ENCODE measurements at places on chromosomes 6 and 20.
A peak's percentile ranks its signal among the peaks of the same experiment; 100 is the strongest.

DNA sequence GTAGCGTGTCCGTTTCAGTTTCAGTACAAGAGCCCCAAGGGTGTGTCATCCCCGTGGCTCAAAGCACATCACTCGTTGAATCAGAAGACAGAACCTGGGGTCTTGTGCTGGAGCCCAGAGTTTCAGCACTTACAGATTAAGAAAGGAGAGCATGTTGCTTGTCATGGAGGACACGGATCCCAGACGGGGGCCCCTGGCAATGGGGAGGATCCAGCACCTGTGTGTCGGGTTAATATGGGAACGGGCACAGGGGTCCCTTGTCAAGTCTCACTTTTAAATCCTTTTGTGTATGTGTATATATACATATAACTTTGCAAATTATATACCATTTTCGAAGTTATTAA, 23.4 kb downstream of the THBS2 start:
- no peak for DNase-seq

- DNase-seq: no peak
Measured at GRCh38 chr6:8562125-8562524, 126.8 kb upstream of the SLC35B3 start.

DNA sequence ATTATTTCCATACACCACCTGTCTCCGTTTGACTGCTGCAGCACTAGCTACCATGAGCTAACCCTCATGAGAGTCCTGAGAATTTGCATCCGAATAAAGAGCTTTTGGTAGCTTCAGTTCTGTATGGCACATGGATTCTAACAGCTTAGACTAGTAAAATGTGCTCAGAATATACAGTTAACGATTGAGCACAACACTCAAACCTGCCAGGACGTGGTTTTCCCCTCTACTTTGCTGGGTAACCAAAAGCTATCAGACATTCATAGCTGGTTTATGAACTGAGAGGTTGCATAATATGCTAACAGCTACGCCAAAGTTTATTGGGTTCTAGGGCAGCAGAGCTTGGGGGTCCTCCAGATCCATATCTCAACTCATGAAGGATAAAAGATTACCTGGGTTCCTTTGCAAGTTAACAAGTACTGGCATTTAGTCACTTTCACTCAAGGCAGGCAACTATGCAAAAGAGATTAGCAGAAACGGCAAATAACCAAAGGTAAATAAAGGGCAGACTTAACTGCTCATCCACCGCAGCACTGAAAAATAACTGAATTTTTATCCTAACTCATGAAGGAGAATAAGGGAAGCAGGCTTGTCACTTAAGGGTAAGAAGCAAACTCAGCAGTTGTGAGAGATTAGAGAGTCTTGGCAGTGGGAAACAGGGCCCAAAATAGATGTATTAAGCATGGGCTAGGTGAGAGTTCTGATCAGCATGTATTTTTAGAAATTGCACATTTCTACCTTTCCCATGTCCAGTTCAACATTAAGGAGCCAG, 29.4 kb downstream of the NUDT3 start:
- DNase-seq: no peak

DNA sequence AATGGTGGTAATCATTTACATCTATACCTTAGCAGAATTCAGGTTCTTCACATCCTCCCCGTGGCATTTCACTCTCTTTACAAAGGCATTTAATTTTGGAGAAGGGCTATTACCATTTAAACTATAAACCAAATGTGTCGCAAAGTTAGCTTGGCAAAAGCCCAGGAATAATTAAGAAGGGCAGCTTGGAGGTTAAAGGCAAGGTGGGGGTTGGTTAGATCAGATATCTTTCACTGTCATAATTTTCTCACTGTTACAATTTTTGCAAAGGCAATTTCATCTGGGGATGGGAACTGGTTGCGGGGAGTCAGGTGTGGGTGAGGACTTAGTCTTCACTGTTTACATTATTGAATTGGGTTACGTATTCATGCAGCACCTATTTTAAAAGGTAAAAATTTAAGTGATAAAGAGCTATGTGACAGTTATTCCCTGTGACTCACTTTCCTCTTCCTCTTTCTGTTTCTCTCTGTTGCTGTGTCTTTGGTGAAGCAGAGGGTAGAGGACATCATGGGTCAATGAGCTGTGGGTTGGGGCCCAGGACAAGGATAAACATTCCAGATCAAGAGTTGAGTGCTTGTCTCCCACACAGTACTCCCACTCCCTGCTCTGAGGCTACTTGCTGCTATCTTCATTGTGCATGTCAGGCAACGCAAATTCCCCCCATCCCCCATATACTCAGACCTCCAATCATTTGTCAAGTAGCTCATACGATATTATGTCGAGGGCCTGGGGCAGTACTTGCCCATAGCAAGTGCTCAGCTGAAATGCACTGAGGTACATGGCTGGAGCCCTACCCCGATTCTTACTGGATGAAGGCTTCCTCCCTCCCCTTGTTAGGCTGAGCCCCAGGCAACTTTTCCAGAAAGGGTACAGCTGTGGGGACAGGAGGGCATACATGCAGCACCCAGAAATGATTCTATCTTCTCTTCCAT, 223.1 kb upstream of the MYLIP start:
- DNase-seq: no peak

DNA sequence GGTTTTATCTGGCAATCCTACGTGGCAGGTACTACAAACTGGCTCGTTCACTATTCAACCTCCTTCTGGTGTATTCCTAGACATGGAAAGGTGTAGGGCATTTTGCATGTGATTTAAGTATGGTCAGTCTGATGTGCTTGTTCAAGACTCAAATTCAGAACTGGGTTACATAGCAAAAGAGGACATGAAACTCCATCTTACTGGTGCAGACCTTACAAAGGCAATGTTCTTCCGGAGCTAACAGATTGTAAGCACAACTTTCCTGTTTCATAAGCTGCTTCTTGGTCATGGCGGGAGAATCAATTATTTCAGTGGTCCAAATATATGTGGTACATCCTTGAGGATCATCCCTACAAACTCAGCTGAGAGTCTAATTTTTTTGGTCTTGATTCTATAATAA, 703.4 kb downstream of the EPM2A start:
- no peak for DNase-seq

DNA sequence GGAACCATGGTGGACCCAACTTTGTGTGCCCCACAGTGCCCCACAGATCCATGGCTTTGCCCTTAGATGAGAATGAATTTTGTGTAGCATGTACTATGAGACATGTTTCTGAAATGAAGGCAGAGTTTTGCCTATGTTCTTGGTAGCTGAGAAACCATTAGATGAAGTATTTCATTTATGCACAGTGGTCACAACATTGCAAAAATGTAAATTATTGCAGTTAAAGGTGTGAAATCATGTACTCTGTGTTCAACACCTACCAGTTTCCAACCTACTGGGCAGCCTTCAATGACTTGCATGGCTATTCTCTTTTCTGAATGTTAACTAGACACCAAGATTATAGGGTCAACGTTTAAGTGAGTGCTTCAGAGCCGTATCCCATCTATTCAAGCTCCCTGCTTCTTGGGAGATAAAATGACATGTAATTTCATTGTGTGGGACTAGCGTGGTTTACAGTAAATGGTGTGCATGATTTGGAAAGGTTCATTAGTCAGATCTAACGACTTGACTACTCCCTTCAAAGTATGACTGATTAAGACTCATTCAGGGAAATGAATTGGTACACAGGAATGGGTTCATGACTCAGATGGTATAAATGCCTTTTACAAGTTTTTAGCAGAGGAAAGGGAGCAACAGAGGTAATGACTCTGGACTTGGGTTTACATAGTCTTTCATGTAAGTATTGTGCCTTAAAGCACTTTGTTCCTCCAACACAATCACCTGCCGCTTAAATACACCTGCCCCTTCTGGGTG, 106.1 kb upstream of the AKIRIN2 start:
- DNase-seq: no peak

GRCh38 chr20:50456452-50457324, 53.5 kb upstream of the PTPN1 start:
- DNase-seq: no peak

DNA sequence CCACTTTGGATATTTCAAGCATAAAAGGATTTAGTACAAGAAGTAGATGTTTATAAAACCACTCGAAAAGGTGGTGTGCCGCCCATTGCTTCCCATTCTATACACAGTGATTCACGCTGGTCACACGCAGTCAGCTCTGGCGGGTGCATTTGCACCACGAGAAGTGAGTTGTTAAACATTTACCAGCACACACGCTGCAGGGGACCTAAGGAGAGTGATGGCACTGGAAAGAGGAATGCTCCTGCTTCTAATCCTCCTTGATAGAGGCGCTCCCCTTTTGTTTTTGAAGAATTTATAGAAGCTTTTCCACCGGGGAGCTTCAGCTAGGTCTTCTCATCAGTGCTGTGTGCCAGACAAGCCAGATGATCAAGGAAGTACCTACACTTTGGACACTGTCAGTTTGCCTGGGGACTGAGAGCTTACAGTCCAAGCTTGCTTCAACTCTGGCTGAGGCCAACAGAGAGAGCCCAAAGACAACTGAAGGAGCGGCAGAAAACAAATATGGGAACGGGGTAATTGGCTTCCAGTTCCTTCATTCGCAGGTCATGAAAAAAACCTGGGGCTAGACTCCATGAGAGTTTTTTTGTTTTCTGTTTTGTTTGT, 31.2 kb downstream of the MUC22 start:
- no peak for DNase-seq

DNA sequence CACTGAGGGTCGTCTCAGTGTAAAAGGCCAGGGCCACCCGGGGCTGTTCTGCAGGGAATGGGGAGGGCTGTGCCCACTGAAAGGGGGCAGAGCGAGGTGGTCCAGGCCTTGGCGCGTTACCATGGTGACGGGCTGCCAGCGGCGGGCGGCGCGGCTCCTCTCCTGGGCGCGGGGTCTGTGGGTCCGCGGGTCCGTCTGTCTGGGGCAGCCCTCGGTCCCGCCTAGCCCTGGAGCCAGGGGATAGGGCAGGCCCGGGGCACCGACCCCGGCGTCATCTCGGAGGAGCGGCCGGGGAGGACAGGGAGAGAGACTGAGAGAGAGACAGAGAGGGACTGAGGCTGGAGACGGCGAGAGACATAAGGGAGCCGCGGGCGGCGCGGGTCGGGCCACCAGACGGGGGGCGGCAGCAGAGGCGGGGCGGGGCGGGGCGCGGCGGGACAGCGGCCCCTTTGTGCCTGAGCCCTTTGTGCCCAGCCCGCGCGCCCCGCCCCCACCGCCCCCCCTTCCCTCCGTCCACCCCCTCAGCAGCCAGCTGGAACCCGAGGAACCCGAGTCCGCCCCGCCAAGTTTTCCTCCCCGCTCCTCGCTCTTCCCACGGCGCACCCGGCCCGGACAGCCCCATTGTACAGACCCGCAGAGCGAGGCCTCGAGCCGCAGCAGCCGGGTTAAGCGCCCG, at the start of gene KIAA1755:
KIAA1755 (minus strand) TSS at position 358 of the 676 bp plus-strand sequence; CDS start at position 123, 235 bp downstream.
- peak; percentile 36 for DNase-seq

GRCh38 chr6:36141961-36142360, 11.6 kb downstream of the MAPK13 start:
- no peak for DNase-seq

DNA sequence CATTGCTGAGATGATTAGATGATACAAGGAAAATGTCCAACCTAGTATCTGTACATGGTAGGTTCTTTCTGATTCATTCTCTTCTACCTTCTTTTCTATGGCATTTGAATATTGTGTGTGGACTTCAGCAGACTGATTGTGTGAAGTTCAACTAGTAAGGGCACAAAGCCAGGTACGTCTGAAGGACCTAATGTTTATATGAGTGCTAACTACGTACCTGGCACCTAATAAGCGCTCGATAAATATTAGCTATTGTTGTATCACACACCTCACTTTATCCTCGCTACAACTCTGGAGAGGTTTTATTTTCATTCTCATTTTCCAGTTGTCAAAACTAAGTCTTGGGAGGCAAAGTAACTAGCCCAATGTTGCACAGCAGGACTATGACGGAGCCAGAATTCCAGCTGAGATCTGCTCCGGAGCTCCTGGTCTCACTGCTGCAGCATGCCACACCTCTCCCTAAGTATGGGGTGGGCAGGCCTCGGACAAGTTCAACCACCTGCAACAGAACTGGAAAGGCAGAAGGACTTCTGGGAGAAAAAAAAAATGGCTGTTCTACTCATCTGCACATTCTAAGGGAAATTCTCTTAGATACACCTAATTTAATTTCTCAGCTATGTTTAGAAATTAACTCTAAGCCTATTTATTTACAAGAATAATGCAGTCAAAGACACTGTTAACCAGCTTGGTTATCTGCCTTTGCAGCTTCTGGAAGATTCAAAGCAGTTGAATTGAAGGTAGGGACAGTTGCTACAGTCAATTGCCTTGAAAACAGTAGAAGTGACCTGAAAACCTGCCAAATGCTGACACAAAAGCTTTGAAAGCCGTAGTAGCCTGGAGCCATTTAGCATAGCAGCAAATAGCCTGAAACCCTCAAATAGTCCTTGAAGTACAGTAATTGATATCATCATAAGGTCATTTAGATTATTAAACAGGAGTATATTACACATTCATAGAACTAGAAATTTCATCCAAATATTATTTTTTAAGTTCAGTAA, 165.0 kb downstream of the PDE7B start:
- DNase-seq: no peak

DNA sequence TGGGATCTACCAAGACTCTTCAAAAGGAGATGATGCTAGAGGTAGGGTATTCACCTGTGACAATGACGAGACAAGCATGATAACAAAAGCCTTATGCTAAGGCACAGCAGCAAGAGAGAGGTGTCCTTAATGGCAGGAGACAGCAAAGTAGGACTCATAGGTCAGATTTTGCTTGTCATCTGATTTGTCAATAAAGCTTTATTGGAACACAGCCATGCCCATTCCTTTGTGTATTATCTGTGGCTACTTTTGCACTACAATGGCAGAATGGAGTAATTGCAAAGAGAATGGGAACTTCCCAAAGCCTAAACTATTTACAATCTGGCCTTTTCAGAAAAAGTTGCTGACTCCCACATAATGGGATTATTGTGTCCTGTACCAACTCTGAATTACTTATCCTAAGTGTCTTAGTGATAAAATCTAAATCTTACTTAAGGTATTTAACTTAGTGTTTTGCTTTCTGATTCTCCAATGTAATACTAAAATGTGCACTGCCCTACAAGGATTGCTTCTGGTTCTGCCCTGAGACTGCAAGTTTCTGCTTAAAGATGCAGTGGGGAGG, 221.6 kb downstream of the CDC5L start:
- no peak for DNase-seq

- no peak for DNase-seq
Measured at GRCh38 chr6:111653434-111653833, 47.8 kb upstream of the TRAF3IP2 start.

DNA sequence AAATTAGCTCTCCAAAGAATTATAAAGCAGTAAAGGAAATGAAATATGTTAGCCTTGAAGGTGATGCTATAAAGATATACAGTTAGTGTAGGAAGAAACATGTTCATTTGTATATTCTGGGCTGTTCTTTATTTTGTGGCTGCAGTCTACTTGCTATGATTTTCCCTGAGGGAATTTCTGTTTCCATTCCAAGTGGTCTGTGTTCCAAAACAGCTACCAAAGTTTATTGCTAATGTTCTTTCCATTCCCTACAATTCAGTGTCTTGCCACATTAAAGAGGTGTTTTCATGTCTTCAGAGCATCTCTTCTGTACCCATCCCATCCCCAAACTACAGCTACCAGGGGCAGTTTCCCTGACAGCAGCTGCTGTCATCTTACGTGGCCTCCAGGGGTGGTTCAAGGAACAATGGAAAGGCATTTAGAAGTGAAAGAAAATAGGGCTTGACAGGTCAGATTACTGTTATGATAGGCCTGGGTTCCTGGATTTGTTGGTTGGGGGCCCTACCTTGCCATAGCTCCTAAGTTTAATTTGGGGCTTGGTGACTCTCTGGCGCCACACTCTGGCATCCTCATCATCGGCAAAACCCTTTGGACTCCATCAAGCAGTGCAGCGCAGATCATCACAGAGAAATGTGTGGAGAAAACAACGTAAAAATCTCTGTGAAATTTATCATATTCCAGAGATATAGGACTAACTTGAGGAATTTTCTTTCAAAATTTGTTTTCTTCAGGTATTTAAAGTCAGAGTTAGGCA, 33.8 kb upstream of the AIG1 start:
- peak; percentile 27 for DNase-seq

Data from heart right ventricle (tissue), 16 donors.